ENCODE measurements at places on chromosomes 1 and 21.

- DNase-seq = no peak
These were observed 119.2 kb downstream of the LRIG2 start for GRCh38 chr1:113192242-113192641.

DNA sequence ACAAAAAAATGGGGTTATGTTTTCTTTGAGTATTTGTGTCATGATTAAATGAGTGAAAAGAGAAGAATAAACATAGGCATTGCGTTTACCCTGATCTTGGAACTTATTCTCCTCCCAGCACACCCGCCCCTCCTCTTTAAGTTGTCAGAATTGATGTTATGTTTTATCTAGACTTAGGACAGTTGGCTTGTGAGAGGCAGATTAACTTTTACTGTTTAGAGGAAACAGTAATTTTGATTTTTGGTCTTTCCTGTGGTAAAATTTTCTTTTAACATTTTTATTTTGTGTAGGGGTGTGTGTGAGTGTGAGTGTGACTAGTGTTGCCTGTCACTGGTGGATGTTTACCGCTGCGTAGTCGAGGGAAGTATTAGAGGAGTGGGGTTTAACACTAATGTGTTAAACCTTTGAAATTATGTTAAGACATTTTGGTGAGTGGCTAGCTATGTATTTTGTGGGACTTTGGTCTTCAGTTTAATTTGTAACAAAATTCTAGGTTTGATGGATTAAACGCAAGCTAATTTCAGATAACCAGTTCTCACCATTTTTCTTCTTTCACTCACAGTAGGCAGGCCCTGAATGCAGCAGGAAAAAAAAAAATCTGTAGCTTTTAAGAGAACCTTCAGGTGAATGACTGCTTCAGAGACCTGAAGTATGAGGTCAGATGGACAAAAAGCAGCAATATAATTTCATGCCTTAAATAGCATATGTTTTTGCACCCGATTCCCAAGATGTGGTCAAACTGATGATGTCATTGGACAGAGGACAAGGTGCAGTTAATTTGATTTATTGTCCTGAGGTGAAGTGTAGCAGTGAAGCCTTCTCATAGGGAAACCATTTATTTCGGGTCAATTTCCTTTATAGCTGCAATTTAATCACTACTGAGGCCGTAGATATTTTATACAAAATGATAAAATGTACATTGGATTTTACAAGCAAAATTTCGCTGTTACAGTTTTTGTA is 2.7 kb downstream of the POU2F1 start:
- DNase-seq = no peak

DNA sequence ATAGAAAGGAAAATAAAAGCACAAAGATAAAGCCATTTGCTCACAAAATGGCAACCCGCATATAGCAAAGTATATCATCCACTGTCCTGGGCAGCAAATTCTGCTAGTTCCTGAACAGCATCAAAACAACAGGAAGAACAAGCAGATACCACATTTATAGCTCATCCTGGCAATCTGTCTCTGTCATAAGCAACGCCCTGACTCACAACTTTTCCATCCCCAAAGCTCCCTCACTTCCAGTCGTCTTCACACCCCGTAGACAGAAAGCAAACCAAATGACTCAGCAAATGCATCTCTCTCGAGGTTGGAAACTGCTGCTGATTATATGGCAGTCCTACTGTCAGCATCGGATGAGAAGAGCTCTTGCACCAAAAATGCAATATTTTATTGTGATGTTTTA is 65.8 kb downstream of the AK5 start:
- no peak for DNase-seq

DNA sequence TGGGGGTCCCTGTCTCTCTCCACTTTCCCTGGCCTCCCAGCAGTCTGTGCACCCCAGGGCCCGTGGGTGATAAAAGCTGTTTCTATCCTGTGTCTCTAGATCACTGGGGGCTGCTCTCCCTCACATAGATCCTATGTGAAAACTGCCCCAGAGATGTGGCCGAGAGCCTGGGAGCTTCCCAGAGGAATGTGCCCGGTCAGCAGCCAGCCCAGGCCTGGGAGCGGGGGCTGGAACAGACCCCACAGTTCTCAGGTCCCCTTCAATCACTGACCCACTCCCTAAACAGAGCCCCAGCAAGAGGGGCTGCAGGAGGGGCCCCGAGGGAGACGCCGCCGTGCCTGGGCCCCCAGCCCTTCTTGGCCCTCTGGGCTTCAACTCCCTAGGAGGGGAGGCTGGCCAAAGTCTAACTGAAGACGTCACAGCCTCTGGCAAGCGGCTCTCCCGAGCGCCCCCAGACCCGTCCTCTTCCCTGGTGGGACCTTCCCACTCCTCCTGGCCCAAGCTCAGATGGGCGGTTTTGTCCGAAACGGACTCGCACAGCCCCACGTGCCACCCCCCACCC is 403 bp downstream of the MXRA8 start:
- DNase-seq = no peak
